Effector memory CD4-positive, alpha-beta T cell (primary cell): ENCODE measurements at places on chromosomes 12 and 14.
A peak's percentile ranks its signal among the peaks of the same experiment; 100 is the strongest.

DNA sequence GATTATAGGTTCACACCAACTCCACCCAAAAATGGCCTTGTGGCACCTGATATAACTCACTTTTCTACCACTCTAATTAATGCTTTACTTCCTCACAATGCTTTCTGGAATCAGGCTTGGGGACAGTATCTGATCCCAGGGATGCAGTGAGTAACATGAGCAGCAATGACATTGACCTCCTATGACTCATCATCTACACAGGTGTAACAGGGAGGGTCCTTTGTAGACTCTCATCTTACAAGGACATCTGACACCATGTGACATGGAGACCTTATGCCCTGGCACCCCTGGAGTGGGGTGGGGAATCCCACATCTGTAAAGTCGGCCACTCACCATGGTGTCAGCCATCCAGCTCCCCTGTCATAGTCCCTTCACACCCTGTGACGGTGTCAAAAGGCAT, 586.4 kb downstream of the MED13L start:
- DNase-seq = no peak

DNA sequence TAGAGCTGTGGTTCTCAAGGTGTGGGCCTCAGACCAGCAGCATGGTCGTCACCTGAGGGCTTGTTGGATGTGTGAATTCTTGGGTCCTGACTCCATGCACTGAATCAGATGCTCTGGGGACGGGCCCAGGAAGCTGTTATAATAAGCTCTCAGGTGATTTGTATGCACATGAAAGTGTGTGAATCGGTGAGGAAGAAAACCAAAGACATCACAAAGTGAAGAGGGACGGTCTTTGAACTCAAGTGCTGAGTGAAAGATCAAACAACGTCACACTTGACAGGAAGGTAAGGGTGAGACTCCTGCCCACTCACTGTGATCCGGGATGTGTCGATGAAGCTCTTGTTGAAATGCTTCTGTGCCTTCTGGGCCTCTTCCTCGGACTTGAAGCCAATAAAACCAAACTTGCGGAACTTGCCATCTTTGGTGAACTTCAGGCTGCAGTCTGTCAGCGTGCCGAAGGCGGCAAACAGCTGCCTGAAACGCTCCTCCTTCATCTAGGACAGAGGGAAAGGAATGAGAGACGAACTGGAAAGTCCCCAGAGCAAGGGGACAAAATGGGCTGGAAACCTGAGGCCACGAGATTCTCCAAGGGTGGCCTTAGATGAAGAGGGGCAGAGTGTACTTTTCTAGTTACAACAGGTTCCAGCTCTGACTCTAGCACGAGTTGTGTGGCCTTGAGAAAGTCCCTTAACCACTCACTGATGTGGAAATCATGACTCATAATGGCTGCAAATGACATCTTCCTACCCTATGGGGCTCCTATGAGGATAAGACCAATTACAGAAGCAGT, 4.0 kb downstream of the RBM19 start:
- DNase-seq = no peak

- no peak for DNase-seq
Measured at GRCh38 chr14:49164074-49164473, 422.1 kb downstream of the RPS29 start.

DNA sequence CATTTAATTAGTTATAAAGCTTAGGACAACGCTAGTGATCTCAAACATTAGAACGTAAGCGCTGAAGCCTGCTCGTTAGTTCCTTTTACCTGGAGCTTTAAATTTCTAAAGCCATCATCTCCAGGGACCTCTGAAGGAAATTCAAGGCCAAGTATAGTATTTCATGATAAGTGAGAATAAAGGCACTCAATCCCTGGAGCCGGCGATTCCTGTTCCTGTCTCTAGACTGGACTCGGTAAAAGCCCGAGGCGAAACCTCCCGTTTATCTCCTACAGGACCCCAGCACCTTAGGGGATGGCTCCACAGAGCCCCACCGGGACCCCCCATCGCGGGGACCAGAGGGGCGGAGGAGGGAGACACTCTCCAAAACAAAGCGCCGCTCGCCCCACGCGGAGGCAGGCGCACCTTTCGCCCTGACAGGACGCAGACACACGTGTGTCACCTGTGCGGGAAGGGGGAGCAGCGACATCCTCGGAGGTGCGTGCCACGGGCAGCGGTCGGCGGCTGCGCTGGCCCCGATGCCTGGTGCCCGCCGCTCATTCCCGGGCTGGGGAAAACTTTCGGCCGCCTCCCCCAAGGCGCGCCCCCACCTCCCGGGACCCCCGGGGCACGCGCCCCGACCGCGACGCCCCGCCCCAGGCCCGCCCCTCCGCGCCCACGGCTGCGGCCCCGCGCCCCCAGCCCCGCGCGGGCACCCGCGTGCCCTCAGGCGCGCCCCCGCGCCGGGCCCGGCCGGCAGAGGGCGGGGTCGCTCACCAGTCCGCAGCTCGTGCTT, 678 bp downstream of the RPS6KA5 start:
- peak; percentile 47 for DNase-seq

DNA sequence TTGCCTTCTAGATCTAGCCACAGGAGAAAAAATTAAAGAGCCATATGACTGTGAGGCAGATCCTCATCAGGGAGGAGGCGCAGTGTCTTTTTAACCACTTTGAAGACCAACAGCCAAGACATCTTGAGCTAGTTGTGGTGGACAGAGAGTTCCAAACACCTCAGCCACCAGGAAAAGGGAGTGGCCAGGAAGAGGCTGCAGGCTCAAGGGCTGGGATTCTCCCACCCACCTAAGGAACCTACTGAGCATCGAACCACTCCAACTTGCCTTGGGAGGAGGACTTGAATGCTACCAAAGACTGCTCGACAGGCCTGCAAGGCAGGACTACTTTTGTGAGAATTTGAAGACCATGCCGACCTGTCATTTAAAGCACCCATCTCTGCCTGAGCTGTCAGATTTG, 14.5 kb upstream of the MDM2 start:
- no peak for DNase-seq

GRCh38 chr14:62768753-62769152, 276.5 kb downstream of the KCNH5 start:
- no peak for DNase-seq

DNA sequence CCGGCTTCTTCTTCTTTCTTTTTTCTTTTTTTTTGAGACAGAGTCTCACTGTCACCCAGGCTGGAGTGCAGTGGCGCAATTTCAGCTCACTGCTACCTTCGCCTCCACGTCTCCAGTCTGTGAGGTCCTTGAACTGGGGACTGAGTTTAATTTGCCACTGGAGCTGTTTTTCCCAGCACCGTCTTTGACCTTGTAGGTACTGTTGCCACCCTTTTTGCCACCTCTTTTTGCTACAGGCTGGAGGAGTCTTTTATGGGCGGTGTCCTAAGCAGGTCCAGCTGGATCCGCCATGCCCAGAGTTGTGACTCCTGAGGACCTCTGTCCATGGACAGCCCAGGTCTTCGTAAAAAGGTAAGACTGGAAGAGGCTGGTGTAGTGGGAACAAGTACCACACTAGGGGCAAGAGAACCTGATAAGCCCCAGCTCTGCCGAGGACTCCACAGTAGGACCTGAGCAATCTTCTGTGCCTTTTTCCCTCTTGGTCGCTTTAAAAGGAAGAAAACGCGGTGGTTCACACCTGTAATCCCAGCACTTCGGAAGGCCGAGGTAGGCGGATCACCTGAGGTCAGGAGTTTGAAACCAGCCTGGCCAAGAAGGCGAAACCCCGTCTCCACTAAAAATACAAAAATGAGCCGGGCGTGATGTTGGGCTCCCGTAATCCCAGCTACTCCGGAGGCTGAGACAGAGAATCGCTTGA, 946 bp downstream of the RNU4-2 start:
- no peak for DNase-seq

DNA sequence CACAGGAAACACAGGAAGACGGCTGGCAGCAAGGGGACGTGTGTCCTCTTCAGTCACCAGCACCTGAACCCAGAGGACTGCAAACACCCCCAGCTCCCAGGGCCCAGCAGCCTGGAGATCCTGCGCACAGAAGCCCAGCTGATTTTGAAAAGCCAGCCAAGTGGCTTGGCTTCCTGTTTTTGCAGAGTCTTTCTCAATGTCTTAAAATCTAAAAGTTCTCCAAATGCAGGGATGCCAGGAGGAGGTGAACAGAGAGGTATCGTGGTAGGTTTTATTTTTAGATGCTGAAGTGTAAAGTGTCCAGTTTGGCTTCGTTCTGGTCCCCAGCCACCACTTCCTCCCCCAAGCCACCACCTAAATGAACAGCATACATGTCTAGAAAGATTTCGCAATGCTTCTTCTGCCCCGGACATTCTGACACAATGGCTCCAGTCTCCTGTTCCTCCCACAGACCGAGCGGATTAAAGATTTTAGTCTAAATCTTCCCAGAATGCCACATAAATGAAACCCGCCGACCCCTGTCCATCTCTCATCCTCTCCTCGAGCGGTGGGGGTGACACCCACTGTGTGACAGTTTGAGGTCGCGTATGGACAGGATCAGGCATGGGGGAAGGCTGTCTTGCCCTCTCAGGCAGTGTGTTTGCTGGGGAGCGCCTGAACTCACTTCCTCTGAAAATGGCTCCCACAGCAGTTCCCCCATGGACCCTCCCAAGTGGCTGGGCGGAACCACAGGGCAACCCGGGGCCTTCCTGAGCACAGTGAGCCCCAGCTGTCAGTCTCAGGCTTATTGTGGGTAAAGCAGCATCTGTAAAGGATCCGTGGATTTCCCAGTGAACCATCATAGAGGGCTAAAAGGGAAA, 41.6 kb downstream of the ITPK1 start:
- DNase-seq = no peak

- DNase-seq = no peak
Measured at GRCh38 chr12:14828892-14829291, 14.4 kb downstream of the ART4 start.

DNA sequence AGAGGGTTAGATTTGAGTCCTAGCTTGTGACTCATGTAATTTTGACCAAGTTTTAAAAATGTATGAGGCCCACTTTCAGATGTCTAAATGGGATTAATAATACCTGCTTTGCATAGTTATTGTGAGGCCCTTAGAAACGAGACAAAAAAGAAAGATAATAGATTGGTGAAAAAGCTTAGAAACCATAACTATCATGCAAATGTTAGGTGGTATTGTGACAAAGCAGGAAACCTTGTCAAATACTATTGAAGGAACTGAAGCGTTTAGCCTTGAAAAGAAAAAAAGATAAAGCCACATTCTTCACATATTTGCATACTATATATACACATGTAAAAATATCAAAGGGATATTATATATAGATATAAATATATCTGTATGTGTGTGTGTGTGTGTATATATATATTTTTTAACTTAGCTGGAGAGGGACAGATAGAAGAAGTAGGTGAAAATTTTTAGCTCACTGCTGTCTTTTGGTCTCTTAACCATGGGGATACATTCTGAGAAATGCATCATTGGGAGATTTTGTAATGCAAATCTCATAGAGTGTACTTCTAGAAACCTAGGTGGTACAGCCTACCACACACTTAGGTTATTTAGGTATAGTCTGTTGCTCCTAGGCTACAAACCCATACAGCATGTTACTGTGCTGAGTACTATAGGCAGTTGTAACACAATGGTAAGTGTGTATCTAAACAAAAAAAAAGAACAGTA, 270.3 kb downstream of the CCDC91 start:
- no peak for DNase-seq

GRCh38 chr14:21096438-21096837, 2.0 kb downstream of the ZNF219 start:
- DNase-seq = no peak

DNA sequence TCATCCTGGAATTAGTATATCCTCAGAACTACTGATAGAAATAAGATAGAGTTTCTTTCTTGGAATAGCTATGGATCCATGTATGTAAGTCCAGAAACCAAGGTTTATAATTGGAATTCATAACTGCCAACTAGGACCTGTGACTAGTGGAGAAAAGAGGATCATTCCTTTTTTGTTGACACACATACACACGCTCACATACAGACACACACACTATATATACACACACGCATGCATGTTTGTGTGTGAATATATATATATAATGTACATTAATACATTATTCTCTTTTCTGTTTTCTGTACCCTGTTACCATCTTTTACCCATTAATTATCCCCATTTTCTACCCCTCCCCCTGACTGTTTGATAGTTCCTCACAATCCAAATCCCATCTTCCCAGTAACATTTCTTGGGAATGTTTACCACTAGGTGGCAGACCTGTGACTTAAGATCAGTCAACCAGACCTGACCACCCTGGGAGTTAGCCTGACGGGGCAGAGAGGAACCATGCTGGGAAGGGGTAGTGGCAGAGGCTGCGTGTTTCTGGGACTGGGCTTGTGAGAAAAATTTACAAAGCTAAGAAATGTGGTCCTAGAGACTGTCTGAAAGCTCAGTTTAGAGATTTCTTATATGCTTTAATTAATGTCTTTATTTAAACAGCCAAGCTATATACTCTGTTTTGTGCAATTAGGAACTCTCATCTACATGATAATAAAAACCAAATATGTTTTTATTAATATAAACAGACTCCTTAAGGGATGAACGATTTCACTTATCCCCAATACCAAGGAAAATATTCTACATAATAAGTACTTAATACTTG, 308.0 kb downstream of the PPFIA2 start:
- DNase-seq = no peak

DNA sequence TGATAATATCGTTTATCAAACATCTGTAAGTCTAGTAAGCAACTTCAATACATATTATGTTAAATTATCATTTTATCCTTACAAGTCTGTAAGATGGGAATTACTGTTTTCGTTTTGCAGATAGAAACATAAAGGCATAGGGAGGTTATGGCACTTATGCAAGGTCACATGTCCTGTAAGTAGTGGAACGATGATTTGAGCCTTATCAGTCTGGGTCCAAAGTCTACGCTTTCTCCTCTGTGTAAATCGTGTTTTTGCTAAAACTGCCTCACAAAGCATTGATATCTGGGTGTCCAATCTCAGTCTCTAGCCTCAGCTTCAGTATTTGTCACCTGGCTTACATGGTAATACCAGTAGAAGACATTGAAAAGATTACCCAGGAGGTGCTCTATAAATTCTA, 174.9 kb upstream of the RASSF8 start:
- DNase-seq = no peak

DNA sequence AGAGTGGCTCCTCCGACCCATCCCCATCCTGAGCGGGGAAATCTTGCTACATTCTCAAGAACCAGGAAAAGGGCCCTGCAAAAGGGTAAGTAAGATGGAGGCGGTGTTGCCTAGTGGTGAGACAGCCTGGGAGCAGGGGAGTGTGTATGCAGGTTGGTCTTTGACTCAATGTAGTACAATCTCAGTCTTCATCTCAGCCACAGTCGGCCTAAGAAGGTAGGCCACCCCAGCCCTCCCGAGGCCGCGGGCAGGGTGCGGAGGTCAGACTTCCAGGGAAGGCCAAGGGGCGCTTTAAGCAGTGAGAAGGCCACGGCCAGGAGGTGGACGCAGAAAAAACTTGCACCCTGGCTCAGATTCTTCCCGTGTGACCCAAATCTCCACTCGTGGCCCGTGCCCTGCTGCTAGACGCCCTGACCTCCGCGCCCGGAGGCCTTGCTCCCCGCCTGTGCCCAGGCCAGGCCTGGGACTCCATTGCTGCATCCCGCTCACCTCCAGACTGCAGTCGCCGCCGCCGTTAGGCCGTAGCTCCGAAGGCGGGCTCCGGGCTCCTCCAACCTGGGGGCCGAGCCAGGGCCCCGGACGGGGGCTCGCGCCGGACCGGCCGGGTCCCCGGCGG, 435 bp downstream of the FOXM1 start:
- no peak for DNase-seq

- no peak for DNase-seq
Measured at GRCh38 chr14:97056086-97056485, 258.9 kb downstream of the VRK1 start.

GRCh38 chr14:104462651-104463630, 116.6 kb upstream of the C14orf180 start:
- DNase-seq = no peak
